Activated CD4-positive, alpha-beta T cell treated with anti-CD3 and anti-CD28 coated beads for 48 hours (primary cell): ENCODE measurements at places on chromosomes 2 and 18.
A peak's percentile ranks its signal among the peaks of the same experiment; 100 is the strongest.

- no peak for DNase-seq
Measured at GRCh38 chr2:84840306-84840705, 40.6 kb downstream of the TRABD2A start.

DNA sequence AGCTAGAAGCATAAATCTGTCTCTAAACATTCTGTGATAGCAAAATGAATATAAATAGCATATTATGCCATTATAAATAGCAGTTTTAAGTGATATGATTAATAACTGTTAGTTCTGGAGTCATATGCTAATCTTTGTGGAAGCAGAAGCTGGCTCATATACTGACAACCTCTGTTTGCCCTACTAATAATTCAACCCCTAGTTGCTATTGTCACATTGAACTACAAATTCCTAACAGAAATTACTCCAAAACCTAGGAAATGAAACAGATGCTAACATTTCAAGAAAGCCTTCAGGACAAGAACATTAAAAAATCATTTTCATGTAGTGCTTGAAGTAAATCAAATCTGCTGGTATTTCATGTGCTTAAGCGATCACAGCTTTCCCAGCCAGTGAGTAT lies 28.2 kb downstream of the CALCRL start:
- DNase-seq, result no peak

GRCh38 chr2:28704621-28705020 lies 47.0 kb upstream of the PPP1CB start:
- no peak for DNase-seq

DNA sequence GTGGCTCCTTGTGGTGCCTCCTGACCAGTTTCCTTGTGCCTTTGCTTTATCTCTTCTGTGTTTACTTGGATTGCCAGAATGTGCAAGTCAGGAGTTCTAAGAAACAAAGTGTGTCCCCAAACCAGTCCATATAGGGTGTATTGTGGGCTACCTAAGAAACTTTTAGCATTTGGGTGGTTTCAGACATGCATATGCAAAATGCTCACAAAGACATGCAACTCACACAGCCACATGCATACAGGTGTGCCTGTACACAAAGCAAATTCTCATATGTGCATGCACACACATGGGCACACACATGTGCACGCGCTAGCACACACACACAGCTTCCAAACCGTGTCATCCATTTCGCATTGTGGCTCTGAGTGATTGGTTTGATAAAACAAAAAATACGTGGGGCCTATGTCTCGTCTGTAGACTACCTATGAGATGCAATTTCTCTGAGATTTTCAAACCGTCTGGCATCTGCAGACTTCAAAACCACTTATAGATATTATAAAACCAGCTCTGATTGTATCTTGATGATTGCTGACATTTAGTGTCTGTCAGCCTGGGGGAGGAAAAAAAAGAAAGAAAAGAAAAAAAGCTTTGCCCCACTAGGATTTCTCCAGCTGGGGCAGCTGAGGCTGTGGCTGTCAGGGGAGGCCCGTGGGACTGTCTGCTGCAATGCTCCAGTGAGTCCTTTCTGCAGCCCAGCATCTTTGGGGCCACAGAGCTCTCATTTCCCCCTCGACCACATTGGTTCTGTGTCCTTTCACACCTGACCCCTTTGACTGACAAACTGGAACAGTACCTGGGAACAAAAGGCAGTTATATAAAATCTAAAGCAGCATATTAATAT lies 556.1 kb downstream of the CMPK2 start:
- no peak for DNase-seq

DNA sequence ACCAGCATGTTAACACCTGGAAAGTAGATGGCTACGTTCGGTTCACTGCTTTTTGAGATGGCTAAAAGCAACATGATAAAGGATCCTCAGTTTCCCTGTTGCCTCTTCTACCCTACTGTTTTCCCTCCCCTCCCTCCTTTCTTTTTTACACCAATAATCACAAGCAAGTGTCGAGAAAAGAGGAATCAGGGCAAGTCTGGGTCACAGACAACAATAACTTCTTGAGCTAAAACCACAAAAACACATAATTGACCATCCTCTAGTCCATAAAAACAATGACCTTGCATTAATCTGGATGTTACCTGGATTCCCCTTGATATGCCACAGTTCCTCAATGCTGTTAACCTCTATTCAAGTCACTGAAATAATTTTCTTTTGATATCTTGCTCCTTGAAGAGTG lies 736.6 kb upstream of the GCFC2 start:
- DNase-seq, result no peak

DNA sequence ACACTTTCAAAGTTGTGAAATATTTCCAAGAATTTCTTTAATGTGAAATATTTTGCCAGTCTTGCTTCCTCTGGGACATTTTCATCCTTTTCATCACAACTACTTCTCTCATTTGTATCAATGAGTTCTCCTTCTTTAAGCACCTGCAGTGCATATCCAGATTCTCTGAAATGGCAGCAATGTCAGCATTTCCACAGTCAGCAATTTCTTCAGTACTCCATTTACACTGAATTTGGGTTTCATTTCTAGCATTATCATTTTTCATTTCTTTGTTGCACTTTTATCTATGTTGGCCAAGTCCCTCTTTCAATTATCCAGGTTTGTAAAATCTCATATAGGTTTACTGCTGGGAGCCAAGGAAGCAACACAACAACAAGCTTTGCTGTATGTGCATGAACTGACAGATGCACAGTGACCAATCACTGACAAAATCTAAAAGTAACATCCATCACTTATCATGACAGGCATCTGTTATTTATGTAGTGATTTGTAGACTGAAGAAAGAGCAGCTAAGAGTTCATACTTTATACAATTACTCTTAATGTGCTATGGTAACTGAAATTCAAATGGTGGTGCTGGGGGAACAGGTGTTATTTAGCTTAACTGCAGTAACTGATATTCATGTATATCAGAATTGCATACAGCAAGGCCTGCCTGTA lies 43.9 kb downstream of the SS18 start:
- no peak for DNase-seq

GRCh38 chr2:16925145-16925544 lies 259.5 kb upstream of the CYRIA start:
- DNase-seq, result no peak

DNA sequence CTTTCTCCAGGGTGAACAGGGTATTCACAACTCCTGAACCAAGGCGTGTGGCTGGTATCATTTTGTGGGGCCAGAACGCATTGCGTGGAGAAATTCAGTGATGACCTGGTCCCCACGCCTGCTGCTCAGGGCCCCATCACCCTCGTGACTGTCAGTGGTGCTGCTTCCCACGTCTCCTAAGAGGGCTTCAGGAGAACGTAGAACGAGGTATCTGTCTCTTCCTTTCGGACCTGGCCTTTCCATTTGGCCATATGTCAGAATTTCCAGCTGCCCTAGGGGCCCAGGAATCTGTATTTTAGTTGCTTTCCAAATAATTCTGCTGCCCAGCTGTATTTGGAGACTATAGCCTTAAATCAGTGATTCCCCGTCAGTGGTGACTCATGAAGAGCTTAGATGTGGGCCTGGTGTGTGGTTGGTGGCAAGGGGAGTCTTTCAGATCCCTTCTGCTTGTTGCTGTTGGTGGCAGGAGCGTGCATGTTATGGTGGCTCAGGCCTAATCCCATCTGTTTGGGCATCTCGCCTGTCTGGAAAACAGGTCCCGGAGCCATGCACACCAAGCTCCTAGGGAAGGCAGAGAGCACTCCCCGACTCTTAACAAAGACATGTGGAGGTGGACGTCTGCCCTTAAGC lies 56.4 kb downstream of the NPAS2 start:
- DNase-seq, result peak; percentile 25

- DNase-seq, result no peak
Measured at GRCh38 chr2:143480601-143481236, 351.5 kb downstream of the ARHGAP15 start.

- DNase-seq, result no peak
Measured at GRCh38 chr2:158795195-158795924, at the start of gene DAPL1. Gene DAPL1, plus strand, starts transcription at chr2:158795317. Its CDS starts 56 bp downstream, at chr2:158795373.

DNA sequence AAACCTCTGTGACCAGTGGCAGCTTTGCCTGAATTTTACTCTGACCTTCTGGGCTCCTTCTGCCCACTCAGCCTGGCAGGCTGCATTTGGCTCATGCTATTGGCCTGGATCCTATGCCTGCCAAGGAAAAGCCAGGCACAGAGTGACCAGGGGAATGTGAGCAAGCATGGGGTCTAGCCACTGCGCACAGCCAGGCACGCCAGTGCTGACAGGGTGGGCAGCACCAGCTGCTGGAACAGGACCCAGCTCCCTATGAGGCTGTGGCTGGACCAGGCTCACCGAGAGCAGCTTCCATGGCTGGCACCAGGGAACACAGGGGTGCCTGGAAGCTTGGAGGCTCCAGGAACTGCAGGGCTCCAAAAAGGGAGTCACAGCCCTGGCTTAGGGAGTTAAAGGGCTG lies 311.5 kb upstream of the SYT4 start:
- no peak for DNase-seq
